NCI-H2107 (cell line): ENCODE measurements at places on chromosomes 16 and 17.

- no peak for DNase-seq
Observed at GRCh38 chr17:30253312-30253711, 17.8 kb upstream of the SLC6A4 start.

GRCh38 chr16:62010186-62010585, 26.1 kb downstream of the CDH8 start:
- no peak for DNase-seq

DNA sequence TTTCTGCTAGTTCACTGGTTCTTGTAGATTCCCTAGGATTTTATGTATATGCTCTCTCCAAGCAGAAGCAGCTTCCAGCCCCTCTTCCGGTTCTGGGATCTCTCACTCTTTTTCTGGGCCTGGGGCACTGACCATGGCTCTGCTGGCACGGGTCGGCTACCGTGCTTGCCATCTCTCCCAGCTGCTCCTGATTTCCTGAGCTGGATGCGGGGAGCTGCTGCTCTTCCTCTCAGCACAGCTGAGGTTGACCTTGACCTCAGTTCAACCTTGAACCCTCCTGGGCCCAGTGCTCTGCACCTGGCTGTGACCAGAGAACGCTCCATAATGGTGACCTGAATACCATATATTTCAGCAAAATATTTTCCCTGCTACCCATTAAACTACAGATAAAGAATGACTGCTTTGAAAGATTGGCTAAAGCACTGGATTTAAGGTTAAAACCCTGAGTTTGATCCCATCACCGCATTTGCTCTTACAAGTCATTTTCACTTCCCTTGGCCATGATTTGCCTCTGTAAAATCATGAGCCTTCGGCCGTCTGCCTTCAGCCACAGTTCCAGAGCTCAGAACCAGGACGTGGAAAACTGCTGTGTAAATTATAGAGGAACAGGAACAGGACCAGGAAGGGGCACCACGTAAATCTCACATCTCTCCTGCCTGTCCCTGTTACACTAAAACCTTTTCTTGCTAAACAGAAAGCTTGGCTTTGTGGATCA, 130.8 kb upstream of the CHMP6 start:
- no peak for DNase-seq

DNA sequence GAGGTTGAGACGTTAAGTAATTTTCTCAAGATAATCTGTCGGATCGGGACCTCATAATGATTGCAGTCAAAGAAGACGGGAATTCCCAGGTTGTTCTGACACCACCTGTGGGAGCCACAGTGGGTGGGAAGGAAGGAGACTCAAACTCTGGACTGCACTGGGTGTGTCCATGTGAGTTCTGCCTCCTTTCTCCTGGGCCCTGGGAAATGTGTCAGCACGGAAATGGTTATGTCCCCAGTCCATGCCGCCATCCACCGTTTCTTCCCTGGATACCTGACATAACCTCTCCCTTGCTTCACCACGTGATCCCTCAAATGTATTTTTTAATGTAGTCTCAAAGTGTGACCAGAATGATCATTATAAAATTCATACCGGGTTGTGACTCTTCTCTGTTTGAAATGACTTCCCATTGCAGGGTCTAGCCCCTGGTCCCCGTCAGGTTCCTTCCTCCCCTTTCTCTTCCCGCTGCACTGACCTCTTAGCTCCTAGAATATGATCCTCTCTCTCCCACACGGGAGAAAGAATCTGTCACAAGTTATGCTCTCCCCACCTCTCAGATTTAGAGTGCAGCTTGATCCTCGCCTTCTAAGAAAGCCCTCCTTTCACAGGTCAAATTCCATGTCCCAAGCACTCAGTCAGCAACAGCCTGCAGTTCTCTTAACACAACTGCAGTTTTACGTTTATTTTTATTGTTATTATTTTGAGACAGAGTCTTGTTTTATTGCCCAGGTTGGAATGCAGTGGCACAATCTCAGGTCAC, 820.0 kb upstream of the EEF2KMT start:
- DNase-seq = no peak

DNA sequence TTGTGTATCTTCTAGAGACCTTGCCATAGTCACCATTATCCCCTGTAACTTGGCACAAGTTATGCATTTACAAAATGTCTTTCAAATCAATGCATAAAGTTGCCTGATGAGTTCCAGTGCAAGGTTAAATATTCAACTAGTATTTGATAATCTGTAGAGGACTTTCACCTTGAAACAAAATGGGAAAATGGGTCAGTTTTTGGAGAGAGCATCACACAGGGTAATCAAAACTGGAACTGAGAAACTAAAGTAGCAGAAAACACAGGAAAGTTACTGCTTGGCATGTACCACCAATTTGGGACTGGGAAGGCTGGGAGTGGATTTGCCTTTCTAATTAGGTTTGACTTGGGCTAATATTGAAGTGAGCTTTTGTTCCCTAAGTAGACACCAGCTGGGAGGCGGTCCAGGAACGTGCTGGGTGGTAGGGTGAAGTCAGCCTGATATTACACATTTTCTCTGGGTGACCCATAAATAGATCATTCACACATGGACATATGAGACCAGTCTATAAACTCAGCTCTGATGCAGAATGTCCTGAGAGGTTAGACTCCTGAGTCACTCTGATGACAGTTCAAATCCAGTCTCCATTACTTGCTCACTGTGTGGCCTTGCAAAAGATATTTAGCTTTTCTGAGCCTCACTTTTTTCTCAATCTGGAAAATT, 152.3 kb downstream of the PCTP start:
- no peak for DNase-seq

- DNase-seq = no peak
Observed at GRCh38 chr17:82097919-82098168, 192 bp downstream of the FASN start.

DNA sequence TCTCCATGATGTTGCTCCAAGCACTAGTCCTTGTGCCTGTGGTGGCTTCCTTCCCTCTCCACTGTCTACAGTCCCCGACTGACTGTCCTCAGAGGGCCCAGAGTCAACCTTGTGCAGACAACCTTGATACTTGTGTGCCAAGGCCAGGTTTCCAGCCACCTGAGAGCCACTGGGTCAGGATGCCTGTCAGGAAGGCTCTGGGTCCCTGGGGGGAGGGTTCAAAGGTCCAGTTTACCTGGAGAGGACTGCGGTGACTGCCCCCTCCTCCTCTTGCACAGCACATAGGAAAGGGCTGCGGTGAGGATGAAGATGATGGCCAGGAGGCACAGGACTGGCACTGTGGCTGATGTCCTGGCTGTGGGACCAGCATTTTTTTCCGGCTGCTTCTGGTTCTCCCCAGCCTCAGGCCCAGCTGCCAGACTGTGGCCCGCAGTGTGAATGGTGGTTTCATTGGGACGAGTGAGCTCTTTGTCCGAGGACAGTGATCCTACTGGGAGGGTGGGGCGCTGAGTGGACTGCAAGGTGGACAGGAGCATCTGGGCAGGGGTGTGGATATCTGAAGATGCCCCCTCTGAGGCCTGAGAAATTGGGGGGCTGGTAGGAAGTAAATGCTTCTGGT, 3.7 kb downstream of the MED11 start:
- no peak for DNase-seq

GRCh38 chr16:3606441-3606840, 5.0 kb downstream of the SLX4 start:
- no peak for DNase-seq
